Cortex of kidney (tissue), 1 donor: ENCODE measurements at places on chromosomes 7 and 10.

GRCh38 chr10:100710151-100710871, 35.1 kb upstream of the PAX2 start:
- DNase-seq, result no peak

DNA sequence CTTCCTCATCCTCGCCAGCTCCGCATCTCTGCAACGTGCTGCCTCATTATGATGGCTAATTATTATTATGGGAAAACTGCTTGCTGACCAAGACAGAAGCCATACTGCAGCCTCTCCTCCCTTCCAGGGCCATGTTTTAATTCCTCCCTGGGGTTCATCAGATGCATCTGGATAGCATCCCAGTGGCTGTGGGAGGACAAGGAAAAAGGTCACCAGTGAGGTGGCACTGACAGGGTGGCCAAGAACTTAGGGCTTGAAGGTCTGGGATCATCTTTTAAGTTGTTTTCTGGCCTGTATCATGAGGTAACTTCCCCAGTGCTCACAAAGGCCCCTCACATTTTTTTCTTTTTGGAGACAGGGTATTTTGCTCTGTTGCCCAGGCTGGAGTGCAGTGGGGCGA, 39.6 kb downstream of the KCNH2 start:
- no peak for DNase-seq

DNA sequence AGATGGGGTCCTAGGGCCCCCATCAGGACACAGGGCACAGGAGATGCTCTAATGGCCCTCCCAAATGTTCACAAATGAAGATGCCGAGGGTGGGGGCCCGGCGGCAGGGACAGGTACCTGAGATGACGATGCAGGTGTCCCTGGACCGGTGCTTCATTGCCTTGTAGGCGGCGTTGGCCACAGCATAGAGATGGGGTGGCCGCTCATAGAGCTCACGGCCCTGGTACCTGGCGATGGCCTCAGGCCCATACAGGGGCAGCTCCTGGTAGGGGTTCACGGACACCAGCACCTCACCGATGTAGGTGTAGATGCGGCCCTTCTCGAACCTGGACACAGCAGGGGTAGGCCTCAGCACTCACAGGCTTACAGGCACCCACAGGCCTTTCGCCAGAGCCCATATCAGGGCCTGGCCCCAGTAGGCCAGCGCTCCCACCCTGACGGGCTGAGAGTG, 2.0 kb downstream of the MYO1G start:
- no peak for DNase-seq

DNA sequence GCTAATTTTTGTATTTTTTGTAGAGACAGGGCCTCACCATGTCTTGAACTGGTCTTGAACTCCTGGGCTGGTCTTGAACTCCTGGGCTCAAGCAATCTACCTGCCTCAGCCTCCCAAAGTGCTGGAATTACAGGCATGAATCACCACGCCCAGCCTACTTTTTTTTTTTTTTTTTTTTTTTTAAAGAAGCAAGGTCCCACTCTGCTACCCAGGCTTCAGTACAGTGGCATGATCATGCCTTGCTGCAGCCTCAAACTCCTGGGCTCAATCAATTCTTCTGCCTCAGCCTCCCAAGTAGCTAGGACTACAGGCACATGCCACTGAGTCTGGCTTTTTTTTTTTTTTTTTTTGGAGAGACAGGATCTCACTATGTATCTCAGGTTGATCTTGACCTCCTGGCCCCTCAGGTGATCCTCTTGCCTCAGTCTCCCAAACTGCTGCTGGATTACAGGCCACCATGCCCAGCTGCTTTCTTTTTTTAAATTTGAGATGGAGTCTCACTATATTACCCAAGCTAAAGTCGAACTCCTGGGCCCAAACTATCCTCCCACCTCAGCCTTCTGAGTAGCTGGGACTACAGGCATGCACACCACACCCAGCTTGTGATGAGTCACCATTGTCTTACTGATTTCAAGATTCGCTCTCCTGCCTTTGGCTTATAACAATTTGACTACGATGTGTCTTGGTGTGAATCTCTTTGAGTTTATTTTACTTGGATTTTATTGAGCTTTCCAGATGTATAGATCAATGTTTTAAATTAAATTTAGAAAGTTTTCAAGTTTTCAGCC, 9.0 kb downstream of the RPEL1 start:
- no peak for DNase-seq

DNA sequence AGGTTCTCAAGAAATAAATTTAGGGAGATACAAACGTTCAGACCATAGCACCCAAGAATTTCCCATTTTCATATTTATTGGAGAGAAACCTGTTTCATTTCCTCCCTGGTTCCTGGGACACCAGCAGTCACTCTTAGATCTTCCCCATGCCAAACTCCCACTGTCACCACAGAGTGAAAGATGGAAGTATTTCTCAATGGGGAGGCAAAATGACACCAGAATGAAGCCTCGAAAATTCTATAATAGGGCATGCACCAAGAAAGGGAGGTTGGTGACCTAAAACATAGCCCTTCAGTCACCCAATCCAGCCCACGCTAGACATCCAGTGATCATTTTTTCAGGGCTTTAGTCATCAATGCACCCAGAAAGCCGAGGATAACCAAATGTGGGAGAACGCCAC, 148.1 kb upstream of the PLXDC2 start:
- DNase-seq, result no peak

- DNase-seq, result no peak
Measured at GRCh38 chr7:16315280-16315679, 106.1 kb downstream of the CRPPA start.

GRCh38 chr10:113199459-113199858, 249.4 kb downstream of the TCF7L2 start:
- DNase-seq, result no peak

- DNase-seq, result no peak
Measured at GRCh38 chr10:74081192-74081803, 69.3 kb downstream of the AP3M1 start.

DNA sequence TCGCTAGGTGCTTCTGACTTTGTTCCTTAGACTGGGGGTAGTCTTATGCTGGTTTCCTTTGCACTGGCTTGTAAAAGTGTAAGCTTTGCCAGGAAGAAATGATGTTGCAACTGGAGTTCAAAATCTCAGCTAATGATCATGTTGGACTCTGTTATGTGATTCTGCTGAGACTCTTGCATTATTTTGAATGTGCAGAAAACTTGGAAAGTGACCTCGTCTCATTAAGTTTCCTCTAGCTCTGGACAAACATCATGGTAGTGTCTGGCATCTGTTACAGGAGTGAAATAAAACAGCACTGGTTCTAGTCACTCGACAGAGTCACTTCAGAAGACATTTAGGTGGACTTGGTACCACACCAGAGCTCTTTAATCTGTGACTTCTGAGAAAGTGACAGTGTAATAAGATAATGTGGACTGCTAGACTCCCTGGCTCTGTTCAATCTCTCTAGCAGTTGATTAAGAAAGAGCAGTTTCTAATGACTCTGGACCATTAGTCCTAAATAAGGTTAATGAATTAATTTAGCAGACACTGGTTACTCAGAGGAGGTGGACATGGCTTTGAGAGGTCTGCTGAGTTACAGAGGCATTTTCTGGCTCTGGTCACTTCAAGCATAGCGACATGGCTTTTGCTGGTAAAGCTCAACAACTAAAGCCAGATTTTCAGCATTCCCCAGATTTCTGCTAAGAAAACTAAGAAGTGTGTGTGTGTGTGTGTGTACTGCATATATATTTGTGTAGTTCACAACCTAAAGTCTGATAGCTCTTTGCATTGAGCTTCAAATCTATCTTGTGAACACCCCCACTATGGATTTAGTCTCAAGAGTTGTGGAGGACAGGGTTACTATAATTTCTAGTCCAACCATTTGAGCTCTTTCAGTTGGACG, 2.0 kb downstream of the NRP1 start:
- DNase-seq, result no peak

GRCh38 chr10:83301732-83302131, 837.6 kb upstream of the GHITM start:
- DNase-seq, result no peak

GRCh38 chr10:119237722-119238436, 30.5 kb downstream of the GRK5 start:
- no peak for DNase-seq

DNA sequence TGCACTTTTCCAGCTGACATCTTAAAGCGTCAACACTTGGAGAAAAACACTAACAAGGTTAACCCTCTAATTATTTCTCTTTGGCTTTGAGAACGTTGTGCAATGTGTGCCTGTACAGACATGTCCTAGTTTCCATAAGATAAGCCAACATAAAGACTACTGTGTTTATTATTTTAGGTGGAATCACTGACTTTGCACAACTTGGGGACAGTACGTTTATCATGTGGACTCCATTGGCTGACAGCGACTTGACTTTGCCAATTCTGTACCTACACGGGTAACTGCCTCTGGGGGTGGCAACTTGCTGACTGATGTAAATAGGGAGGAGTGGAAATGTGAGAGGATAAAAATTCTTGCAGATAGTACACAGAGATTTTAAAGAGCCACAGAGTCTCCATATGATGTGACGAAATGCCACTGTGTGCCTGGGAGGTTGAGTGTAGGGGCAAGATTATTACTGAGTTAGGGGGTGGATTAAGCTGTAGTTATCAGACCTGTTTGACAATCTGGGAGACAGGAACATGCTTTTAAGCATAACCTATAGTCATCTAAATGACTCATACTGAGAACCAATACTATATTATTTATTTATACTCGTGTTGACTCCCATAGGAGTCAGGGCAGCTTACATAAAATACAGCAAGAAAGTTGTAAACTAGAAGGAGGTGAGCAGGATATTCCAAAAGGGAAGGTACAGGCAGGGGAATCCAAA, 21.0 kb downstream of the SLC13A4 start:
- no peak for DNase-seq

GRCh38 chr7:151637781-151638261, 118.1 kb upstream of the RHEB start:
- DNase-seq, result no peak

DNA sequence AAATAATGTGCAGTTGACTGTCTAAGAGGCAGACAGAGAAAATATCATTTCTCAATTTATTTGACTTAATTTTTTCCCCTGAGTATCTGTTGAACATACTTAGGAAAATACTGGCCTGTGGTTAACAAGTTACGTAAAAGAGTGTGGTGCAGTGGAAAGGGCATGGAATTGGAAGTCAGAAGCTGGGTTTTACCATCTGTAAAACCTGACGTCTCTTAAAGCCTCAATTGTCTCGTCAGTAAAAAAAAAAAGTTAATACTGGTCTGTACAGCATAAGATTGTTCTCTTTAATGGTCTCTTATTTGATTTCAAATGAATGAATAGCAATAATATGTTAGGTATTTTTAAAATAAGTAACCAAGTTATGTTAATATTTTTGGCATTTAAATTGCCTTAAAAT, 67.8 kb downstream of the PHTF2 start:
- no peak for DNase-seq

GRCh38 chr10:98414578-98414931, 427 bp downstream of the PYROXD2 start:
- DNase-seq, result no peak

GRCh38 chr7:84948634-84949033, 238.2 kb downstream of the SEMA3D start:
- no peak for DNase-seq

GRCh38 chr7:127233630-127234029, 19.1 kb downstream of the GRM8 start:
- no peak for DNase-seq

DNA sequence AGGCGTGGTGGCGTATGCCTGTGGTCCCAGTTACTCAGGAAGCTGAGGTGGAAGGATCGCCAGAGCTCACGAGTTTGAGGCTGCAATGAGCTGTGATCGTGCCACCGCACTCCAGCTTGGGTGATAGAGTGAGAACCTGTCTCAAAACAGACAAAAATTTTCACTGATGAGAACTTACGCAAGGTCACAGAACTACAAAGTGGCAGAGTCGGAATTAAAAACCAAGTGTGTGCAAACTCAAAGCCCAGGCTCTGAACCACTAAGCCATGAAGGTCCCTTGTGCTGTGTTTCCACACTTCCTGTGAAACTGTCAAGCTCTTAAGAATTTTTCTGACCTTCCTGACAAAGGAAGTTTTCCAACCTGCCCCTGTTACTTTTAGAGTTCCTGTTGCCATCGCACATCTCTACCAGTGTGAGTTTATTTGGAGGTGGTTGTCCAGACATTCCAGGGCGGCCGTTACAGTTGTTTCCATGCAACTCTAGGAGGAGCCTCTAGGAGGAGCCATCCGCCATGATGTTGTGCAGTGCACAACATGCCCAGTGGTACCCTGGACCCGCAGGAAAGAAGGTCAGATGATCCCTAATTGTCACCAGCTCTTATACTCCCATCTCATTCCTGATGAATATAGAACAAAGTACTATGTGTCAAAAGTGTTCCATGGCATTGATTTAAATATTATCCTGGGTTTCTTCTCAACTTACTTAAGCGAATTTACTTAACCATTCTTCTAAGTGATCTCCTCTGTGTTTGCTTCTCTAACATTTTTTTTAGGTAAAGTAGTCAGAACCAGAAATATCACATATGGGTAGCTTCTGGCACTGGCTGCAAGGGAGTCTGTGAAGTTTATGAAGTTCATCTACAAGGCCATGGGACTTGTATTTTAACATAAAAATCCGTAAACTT, 49.0 kb upstream of the LYZL1 start:
- DNase-seq, result no peak

DNA sequence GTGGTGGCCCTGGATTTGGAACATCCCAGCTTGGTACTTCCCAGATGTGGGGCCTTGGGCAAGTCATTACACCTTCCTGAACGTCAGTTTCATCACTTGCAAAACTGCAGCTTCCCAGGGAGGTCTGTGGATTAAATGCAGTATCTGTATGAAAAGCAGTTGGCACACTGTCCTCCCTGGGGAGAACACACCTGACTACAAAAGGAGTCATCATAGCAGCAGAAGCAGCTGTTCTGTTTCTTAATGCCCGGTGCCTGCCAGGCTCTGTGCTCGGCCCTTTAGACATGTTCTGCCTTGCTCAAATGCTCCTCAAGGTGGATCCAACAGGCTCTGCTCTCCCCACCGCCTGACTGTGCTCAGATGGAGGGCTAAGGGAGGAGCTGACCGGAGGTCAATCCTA, 31.0 kb downstream of the CDCA7L start:
- DNase-seq, result no peak

- DNase-seq, result no peak
Measured at GRCh38 chr10:58269782-58270290, 874 bp downstream of the CISD1 start.

- DNase-seq, result no peak
Measured at GRCh38 chr10:89278034-89278535, 23.8 kb upstream of the IFIT2 start.

GRCh38 chr10:119652361-119652730, 1.2 kb downstream of the BAG3 start:
- DNase-seq, result no peak

DNA sequence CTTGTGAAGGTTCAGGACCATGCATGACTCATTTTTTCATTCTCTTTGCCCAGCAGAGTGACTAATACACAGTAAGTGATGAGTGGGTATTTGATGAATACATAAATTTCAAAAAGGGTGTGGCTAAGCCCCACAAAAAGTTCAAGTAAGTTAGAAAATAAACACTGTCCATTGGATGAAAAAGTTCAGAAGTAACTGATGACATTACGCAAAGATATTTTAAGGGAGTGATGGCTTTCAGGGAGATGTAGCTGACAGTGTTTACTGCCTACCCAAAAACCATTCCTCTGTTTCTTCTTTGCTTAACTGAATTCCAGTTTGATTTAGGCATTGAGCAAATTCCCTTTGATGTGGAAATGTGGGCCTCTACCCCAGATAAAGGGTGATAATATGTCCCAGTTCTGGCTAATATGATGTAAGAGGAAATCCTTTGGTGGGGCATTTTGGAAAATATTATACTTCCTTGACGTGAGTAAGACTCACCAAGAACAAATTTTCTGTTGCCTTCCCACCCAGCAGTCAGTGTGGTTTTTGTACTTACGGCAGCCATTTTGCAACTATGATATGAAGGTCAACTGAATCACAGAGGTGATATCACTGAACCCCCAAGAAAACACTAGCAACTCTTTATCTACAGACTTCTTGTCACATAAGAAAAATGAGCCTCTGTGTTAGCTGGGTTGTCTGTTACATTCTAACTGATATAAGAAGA, 29.0 kb upstream of the EBLN1 start:
- no peak for DNase-seq
